ENCODE measurements at places on chromosomes 3 and 15. TPM values are rescaled to one million over a fixed set of nuclear protein-coding genes. Genes with fewer than 3 reads are reported as not detected.
A peak's percentile ranks its signal among the peaks of the same experiment; 100 is the strongest.

GRCh38 chr15:76196269-76197231 lies 114.7 kb downstream of the ETFA start:
- H3K27ac ChIP-seq = no peak overlapping the region
- H3K4me1 ChIP-seq = peaks cover 12% of the 10 kb centered on the region
- no peak overlapping the region for H3K4me3 ChIP-seq
- no peaks in the 10 kb centered on the region for H3K36me3 ChIP-seq

DNA sequence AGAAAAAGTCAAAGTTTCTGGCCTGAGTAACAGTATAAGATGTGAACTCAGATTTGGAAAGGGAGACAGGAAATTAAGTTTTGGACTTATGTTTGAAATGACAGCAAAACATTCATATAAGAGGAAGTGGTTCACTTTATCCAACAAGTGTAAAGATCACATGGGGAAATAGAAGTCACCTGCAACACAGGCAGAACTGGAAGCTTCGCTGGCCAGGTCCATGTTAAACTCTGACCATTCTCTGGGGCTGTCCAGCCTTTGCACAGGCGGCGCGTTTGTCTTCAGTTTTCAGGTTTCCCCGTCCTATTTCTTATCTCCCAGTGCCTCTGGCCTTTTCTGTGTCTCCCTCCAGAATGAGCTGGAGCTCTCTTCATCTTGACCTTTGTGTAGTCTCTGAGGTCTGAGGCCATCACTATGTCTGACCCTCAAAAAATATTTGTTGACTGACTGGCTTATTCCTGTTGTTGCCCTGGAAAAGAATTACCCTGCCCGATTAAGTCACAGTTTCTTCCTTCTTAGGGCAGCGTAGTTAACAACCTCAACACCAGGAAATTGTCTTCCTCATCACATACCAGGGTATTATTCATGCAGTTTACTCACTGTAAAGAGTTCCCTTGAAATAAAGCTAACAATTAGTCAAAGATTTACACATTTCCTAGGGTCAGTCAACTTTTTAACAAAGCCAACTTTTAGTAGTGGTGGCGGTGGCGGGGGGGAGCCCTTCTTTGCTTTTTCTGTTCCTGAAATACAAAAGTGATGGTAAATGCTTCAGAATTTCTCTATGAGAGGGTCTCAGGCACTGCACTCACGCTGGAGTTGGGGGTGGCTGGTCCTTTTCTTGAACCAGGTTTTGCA lies 959 bp upstream of the RASA2 start:
- H3K27ac ChIP-seq = peak overlapping the region; percentile 75
- DNase-seq = peak; percentile 19
- peaks cover 23% of the 10 kb centered on the region for H3K4me1 ChIP-seq
- peak overlapping the region; percentile 43 for H3K4me3 ChIP-seq
- H3K36me3 ChIP-seq = no peaks in the 10 kb centered on the region

Gene SIDT1
- total RNA-seq = not detected

DNA sequence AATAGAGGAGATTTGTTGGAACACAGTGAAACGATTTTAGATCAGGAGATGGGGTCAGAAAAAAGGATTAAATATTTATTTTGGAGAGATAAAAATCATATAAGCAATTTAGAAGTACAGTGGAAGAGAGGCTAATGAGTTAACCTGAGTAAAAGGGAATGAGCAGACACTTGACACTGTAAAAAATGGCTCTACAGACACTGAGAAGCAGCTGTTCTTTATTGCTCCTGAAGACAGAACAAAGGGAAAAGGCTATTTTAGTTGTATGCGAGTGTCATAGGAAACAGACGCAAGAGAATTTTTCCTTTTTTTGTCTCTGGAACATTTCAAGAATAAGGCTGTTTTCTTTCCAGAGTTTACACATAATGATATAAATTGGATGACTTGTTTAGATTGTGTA lies 34.3 kb downstream of the ASTE1 start:
- no peaks in the 10 kb centered on the region for H3K27me3 ChIP-seq
- H3K27ac ChIP-seq = no peak overlapping the region
- DNase-seq = no peak
- no peak overlapping the region for H3K4me3 ChIP-seq
- peaks cover 8% of the 10 kb centered on the region for H3K36me3 ChIP-seq
- H3K4me1 ChIP-seq = no peaks in the 10 kb centered on the region

DNA sequence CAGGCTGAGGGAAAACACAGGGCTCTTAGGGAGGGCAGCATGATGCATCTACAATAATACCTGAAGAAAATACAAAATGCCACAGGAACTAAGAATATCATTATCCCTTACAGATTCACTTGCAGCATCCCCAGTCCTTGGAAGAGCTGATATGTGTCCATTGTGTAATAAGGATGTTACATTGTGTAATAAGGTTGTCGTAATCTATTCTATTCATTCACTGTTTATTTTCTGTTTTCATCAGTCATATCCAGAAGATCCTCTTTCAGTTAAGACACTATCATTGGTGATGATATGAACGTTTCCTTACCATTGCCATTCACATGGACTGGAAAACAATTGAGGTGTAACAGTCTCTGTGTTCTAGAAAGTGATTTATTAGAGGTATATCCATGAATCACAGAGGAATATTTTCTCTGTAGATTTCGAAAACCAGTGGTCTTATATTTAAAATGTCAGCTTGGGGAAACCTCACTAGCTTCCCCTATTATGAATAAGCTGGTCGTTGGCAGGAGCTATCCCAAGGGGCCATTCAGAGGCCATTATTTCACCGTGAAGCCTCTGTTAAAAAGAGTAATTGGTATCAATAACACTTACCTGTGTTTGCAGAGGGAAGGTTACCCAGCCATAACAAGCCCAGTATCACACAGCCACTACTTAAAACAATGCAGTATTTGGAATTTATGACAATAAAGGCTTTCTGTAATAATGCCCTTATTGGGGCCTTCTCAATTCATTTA lies 241.1 kb downstream of the ZNF385D start:
- no peak overlapping the region for H3K4me3 ChIP-seq
- no peak overlapping the region for H3K27ac ChIP-seq
- no peaks in the 10 kb centered on the region for H3K27me3 ChIP-seq
- H3K36me3 ChIP-seq = no peaks in the 10 kb centered on the region
- DNase-seq = no peak

Gene DPPA4
- 215 TPM for total RNA-seq

GRCh38 chr3:27349832-27350231 lies 19.4 kb downstream of the NEK10 start:
- DNase-seq = no peak
- H3K27me3 ChIP-seq = no peaks in the 10 kb centered on the region
- H3K4me3 ChIP-seq = no peak overlapping the region

DNA sequence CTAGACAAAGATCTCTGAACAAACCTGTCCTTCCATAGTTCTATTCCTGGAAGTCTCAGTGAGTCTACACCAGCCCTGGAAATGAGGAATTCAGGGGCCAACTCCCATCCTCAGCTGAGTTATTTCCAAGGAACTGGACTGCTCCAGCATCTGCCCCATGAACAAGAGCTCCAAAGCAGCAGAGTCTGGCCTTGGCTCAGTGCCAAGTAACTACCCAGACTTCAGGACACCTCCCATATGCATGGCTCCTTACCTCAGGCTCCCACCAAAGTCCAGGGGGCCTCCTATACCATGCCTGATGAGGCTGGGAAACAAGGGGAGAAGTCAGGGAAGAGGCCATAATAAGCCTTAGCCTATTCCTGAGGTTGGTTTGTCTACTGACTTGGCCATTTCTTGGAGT lies 45.0 kb downstream of the FAIM start:
- H3K36me3 ChIP-seq = peaks cover 13% of the 10 kb centered on the region
- no peaks in the 10 kb centered on the region for H3K4me1 ChIP-seq
- H3K27ac ChIP-seq = no peak overlapping the region
- no peak for DNase-seq
- no peak overlapping the region for H3K4me3 ChIP-seq

DNA sequence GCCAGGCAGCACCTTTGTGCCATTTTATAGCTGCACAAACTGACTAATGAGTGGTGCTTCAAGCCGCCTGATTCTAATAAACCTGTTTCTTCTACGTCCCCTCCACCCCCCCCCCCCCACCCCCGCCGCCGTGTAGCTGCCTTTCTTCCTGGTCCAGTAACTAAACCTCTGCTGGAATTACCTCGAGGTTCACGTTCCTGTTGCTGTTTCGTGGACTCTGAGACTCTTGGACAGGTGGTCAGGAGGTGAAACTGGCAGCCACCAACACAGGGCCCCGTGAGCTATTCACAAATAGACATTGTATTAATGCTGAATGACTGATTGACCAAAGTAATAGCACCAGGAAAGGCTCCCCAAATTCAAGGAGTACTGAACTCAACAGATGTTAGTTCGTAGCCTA lies 73.9 kb downstream of the TRIM69 start:
- peaks cover 3% of the 10 kb centered on the region for H3K27me3 ChIP-seq
- no peaks in the 10 kb centered on the region for H3K36me3 ChIP-seq
- no peaks in the 10 kb centered on the region for H3K4me1 ChIP-seq
- H3K27ac ChIP-seq = no peak overlapping the region

- no peaks in the 10 kb centered on the region for H3K27me3 ChIP-seq
- H3K4me3 ChIP-seq = no peak overlapping the region
- H3K4me1 ChIP-seq = no peaks in the 10 kb centered on the region
These were observed 61.9 kb downstream of the ATP2B2 start for GRCh38 chr3:10443272-10444109.

Gene ARL14
- total RNA-seq = not detected

GRCh38 chr3:62041681-62042080 lies 331.7 kb downstream of the FEZF2 start:
- DNase-seq = no peak
- H3K36me3 ChIP-seq = no peaks in the 10 kb centered on the region
- H3K27me3 ChIP-seq = no peaks in the 10 kb centered on the region
- H3K4me3 ChIP-seq = no peak overlapping the region
- peaks cover 10% of the 10 kb centered on the region for H3K4me1 ChIP-seq

- DNase-seq = no peak
- H3K4me1 ChIP-seq = peaks cover 66% of the 10 kb centered on the region
- no peak overlapping the region for H3K4me3 ChIP-seq
- H3K27ac ChIP-seq = peak overlapping the region; percentile 38
These were observed 762.7 kb downstream of the ROBO1 start for GRCh38 chr3:79005084-79005483.

DNA sequence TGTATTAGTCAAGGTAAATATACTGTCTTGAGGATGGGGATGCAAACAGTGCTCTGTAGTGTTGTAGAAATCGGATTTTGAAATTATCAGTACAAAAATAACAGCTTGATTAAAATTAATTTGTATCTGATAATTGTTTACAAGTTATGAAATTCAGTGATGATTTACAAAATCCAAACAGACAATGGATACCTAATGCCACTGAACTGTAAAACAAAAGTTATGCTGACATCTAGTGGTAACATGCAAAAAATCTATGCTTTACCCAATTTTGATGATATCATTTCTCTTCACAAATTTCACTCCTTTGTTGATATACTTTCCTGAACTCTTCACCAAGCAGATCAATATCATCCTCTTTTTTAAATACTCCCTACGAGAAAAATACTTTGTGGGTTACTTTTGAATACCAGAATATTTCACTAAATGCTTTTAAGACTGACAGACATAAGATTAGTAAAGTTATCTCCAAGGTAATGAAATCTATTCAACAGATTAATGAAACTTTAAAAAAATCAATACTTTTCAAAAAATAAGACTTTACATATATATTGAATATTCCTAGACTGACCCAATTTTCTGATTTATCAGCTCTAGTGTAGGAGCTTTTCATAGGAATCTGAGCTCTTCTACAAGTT lies 36.0 kb downstream of the MNS1 start:
- peak; percentile 11 for DNase-seq
- H3K36me3 ChIP-seq = no peaks in the 10 kb centered on the region
- no peaks in the 10 kb centered on the region for H3K27me3 ChIP-seq
- no peak overlapping the region for H3K27ac ChIP-seq
- H3K4me1 ChIP-seq = no peaks in the 10 kb centered on the region

DNA sequence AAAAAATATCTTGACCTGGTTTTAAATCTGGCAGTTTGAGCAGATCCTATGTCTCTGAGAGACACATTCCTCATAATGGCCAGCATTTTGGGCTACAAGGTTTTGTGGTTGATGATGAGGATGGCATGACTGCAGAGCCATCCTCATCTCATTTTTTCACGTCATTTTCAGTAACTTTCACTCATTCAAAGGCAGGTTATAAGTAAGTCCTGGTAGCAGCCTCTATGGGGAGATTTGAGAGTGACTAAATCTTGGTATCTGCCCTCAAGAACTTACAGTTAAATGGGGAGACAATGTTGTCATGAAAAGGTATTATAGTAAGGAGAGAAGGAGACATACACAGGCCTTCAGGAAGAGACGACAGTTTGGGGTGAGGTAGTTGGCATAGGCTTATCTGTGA lies 14.5 kb downstream of the TIGIT start:
- no peak overlapping the region for H3K27ac ChIP-seq
- H3K27me3 ChIP-seq = no peaks in the 10 kb centered on the region
- H3K4me1 ChIP-seq = peaks cover 4% of the 10 kb centered on the region
- DNase-seq = no peak
- no peak overlapping the region for H3K4me3 ChIP-seq

DNA sequence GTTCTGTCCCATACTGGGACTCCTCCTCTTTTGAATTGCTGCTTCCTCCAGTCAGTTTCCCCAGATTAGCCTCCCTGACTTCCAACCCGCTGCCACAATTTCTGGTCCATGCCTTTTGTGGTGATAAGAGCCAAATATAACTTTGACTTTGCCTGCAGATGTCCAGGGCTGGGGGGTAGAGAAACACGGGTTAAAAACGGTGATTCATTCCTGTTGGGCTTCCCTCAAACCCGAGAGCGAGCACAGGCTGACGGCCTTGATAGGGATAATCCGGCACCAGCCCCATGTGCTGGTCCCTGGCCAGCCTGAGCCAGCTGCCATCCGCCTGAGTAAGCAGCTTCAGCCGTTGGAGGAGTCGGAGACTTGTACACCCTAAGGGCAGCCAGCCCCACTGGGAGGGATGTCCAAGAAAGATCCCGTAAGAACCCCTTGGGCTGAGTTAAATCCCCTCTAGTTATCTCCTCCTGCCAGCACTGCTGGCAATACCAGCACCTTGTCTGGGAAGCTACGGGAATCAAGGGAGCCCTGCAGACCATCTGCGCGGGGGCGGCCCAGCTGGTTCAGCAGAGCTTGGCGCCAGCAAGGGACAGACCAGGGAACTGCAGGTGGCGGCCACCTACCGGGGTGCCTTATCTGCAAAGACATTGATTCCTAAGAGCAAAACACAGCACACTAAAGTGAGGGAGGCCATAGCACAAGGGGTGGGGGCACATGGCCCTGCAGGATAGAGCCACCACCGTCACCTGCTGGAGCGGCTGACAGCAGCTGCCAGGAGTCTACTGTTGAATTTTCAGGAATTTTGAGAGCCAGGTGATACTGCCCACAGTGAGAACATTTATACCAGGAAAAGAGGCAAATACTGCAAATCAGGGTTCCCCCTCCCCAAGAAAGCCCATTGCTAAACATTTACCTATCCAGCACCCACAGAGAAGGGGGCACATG lies 18.1 kb downstream of the CSPG4 start:
- peaks cover 22% of the 10 kb centered on the region for H3K4me1 ChIP-seq
- H3K27me3 ChIP-seq = no peaks in the 10 kb centered on the region
- no peak overlapping the region for H3K4me3 ChIP-seq
- no peak overlapping the region for H3K27ac ChIP-seq
- peak; percentile 79 for DNase-seq
- H3K36me3 ChIP-seq = no peaks in the 10 kb centered on the region

GRCh38 chr15:83198476-83198875 lies 9.1 kb downstream of the HDGFL3 start:
- H3K27ac ChIP-seq = no peak overlapping the region
- no peak for DNase-seq
- H3K4me1 ChIP-seq = peaks cover 8% of the 10 kb centered on the region

Data from neural progenitor cell (in vitro differentiated cells).